ENCODE measurements at places on chromosomes 2 and 18.

GRCh38 chr2:73007991-73008765, 63.3 kb downstream of the SFXN5 start:
- no peak for DNase-seq

GRCh38 chr2:14867853-14868252, 235.3 kb downstream of the LRATD1 start:
- DNase-seq: no peak

GRCh38 chr18:7516266-7517117, 50.6 kb upstream of the PTPRM start:
- DNase-seq: no peak

GRCh38 chr2:111673526-111673925, 210.5 kb downstream of the ANAPC1 start:
- DNase-seq: no peak

DNA sequence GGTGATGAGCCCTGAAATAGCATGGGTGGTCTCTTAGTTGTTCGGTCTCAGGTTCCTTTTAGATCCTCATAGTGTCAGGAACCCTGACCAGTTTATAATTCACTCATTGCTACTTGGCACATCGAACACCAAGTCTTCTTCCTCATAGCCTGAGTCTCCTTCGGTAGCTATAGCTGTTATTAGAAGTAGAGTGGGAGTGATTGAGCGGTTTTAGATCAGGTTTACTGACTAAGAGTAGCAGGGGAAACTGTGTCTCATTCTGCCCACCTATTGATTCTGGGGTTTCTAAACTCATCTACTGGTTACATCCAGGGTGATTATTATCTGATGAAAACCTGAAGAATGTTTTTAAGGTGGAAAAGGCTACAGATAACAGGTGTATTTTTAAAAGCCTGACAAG, 114.6 kb downstream of the SETBP1 start:
- DNase-seq: no peak
